ENCODE measurements at places on chromosomes 12 and 14.
A peak's percentile ranks its signal among the peaks of the same experiment; 100 is the strongest.

- DNase-seq: no peak
Measured at GRCh38 chr12:15963271-15963670, 52.1 kb downstream of the DERA start.

GRCh38 chr12:47507221-47507620, 198.6 kb downstream of the RPAP3 start:
- DNase-seq: no peak

DNA sequence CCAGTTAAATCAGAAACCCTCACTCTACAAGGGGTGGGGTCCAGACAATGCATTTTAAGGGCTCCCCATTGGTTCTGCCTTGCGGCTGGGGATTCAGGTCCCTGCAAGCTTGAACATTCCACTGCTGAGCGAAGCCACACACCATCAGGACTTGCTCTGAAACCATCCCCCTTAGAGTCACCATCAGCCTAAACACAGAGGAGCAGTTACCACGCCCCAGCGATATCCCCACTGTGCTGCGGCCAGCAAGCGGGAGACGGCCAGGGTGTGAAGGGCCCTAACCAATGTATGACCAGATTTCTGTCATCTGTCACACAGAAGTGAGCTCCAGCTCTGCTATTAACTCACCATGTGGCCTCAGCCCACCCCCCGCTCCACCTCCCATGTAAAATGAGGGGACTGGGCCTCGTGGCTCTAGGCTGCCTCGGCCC, 29.7 kb downstream of the CCDC88C start:
- no peak for DNase-seq

DNA sequence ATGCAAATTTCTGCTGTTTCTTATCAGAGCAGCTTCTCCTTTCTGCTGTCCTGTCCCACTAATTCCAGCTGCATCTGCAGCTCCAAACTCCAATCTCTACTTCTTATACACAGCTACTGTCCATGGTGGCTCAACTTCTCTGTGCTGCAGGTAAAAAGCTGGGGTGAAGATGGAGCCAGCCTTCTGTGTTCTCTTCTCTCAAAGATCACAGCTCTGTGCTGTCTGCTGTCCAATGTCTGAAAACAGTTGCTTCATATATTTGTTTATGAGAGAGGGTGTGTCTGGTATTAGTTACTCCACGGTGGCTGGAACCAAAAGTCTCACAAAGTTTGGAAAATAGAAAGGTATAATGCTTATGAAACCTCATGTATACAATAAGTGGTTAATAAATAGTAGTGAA, 445.8 kb upstream of the TBX3 start:
- no peak for DNase-seq

- peak; percentile 27 for DNase-seq
Measured at GRCh38 chr12:14841761-14842160, 1.6 kb downstream of the ART4 start.

- DNase-seq: no peak
Measured at GRCh38 chr12:82818271-82819035, 131.7 kb downstream of the TMTC2 start.

DNA sequence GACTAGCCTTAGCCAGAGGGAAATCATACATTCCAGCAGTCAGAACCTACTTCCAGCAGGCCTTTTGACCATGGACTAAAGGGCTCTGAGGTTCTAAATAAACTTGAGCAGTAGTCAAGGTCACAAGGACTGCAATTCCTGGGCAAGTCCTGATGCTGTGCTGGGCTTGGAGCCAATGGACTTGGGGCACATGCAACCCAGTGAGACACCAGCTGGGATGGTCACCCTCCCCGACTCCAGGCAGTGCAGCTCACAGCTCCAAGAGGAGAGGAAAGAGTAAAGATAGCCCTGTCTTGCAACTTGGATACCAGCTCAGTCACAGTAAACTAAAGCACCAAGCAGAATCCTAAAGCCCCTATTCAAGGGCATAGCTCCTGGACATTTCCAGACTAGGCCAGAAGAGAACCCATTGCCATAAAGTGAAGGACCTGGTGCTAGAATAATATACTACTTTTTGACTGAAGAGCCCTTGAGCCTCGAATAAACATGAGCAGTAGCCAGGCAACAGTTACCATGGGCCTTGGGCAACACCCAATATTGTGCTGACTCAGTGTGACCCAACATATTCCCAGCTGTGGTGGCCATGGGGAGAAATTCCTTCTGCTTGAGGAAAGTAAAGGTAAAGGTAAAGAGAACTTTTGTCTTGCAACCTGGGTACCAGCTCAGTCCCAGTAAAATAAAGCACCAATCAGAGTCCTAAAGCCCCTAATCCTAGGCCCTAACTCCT, 226.2 kb upstream of the CLEC14A start:
- peak; percentile 3 for DNase-seq

DNA sequence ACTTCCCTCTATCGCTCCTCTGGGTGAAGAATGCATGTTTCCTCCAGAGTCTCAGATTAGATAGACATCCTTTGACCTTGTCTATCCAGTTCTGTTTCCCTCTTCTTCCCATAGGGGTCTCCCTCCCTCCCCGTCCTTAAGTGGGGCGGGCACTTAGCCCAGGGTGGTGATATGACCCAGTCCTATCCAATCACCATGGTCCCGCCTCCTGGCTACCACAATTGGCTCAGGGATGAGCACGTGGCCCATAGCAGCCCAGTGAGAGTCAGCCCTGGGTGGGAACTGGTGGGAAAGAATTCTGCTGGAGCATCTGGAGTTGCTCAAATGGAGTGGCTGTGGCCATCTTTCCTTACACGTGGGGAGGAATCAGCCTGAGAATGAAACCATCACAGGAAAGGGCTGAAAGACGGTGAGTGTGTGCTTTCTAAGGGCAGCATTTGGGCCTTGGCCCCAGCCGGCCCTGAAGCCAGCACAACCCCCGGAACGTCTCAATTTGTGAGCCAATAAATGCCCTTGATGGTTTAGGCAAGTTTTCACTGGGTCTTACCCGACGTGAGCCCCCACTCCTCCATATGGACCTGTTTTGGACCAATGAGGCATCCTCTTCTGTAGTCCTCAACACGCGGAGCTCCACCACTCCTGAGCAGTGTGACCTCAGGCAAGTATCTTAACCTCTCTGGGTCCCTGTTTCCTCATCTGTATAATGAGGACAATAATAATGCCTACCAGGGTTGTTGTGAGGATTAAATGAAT, 14.4 kb upstream of the MLXIP start:
- DNase-seq: peak; percentile 87
